ENCODE measurements at places on chromosomes 2 and 18. TPM values are rescaled to one million over a fixed set of nuclear protein-coding genes. Genes with fewer than 3 reads are reported as not detected.
A peak's percentile ranks its signal among the peaks of the same experiment; 100 is the strongest.

DNA sequence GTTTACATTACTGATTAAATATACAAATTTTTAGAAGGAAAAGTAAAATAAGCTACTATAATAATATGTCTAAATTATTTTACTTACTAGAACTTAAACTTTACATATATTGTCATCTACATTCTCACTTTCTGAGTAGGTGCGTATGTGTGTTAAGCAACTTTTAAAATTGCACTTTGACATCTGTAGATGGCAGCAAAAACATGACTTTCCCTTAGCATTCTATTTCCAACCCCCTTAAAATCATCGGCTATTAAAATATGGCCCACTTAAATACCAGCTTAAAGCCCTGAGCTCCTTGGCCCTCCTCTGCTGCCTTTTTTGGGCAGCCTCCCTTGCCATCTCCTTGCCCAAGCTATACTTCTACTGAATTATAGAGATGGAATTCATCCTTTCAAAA is 78.0 kb downstream of the UPP2 start:
- peak; percentile 14 for DNase-seq

GRCh38 chr2:26640781-26641564 is at the start of gene CIB4:
Gene CIB4 (minus strand): TSS chr2:26641366. CDS start chr2:26641314, 52 bp downstream.
- no peak for DNase-seq

- no peak for DNase-seq
Observed at GRCh38 chr2:72439892-72440291, 292.2 kb upstream of the CYP26B1 start.

CNTNAP5 gene
- total RNA-seq, result not detected

DNA sequence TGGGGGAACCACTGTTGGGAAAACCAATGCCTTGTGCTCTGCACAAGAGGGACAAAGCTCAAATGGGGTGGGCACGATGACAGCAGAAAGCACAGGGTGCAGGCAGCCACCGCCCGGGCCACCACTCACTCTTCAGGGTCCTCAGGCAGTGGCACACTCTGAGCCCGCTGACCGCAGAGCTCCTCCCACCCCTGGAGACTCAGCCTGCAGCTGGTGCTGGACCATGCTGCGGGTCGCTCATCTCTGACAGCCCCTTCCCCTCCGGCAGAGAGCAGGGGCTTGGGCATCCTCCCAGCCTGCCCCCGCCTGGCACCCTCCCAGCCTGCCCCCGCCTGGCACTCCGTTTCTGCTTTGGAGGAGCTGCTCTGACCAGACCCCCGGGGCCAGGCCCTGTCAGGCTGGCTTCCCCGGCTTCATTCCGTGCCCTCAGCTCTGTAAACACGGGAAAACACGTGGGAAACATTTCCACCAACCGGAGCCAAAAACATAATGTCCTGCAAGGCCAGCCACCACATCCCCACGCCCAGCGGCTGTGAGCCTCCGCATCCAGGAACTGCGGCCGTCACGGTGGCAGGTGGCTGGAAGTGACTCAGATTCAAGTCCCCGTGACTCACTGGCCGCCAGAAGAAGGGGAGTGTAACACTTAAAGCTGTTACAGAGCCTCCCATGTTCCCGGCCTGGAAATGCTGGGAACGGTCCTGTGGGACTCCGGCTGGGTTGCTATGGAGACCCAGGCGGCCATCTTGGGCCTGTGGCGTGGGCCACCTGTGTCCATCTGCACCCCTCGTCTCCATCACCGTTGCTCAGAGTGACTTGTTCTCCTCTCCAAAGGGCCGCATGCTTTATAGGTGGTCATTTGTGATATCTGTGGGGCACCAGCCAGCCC is 6.8 kb upstream of the SNED1 start:
- DNase-seq, result no peak

SCN2A gene
- not detected for total RNA-seq

KIF5C gene
- total RNA-seq, result 1.8 TPM

IL1R2 gene
- total RNA-seq, result 5.7 TPM

GRCh38 chr2:31725444-31725843 is 144.7 kb upstream of the SRD5A2 start:
- DNase-seq, result no peak

DCDC2C gene
- total RNA-seq, result not detected

GRCh38 chr2:43000242-43001054 is 208.1 kb upstream of the HAAO start:
- no peak for DNase-seq

- no peak for DNase-seq
Observed at GRCh38 chr2:9145752-9146430, 60.7 kb upstream of the ASAP2 start.

GALNT1 gene
- 57.1 TPM for total RNA-seq

- DNase-seq, result no peak
Observed at GRCh38 chr2:162174746-162175145, 22.7 kb upstream of the GCG start.

CCDC121 gene
- total RNA-seq, result 0.58 TPM

DNA sequence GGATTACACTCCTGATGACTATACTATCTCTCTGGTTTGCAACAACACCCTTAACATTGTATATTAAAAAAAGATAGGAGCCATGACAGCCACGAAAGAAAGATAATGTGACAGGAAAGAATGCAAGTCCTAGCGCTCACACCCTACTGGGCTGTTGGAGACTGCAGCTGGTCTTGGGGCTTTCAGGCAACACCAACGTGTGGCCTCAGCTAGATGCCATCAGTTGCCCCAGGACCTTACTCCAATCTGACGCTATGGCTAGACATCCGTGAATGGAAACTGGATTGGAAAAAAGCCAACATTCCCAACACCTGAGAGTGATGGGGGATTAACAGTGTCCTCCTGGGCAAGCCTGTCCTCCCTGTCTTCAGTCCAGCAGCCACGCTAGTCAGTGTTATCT is 357.4 kb upstream of the GULP1 start:
- no peak for DNase-seq

- DNase-seq, result no peak
Observed at GRCh38 chr2:229044581-229044980, 226.5 kb downstream of the PID1 start.

GRCh38 chr2:85273738-85274731 is 53.8 kb downstream of the TGOLN2 start:
- DNase-seq, result no peak

GRCh38 chr2:88053934-88054781 is 1.4 kb downstream of the KRCC1 start:
- peak; percentile 19 for DNase-seq

Data from natural killer cell (primary cell).